Right kidney (tissue), 9 donors: ENCODE measurements at places on chromosomes 7 and 10.

GRCh38 chr10:51422311-51423120 lies 276.9 kb downstream of the CSTF2T start:
- peak; percentile 48 for DNase-seq

DNA sequence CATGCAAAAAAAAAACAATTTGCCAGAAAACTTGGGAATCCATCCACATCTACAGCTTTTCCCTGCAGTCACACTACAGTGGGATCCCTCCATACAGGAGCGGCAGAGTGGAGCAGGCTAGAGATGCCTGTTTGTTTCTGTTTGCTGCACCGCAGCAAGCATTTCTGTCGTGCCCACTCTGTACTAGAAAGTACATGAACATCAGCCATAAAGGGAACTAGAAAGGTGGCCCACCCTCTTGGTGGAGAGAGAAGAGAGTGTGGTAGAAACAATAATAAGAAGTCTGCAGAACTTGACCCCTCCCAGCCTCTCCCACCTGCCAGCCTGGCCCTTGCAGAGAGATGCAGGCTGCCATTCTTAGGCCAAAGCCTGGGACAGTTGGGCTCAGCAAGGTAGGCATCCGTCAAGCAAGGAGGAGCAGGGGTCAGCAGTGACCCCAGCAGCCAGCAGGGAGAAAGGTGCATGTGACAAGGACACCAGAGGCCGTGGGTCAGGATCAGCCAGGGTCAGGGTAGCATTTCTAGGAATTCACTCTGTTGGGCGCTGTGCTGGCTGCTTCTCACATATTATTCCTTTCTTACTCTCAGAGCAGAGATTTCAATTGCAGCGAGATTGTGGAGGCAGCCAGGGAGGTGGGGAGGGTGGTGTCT lies 171.8 kb downstream of the EGFR start:
- no peak for DNase-seq

DNA sequence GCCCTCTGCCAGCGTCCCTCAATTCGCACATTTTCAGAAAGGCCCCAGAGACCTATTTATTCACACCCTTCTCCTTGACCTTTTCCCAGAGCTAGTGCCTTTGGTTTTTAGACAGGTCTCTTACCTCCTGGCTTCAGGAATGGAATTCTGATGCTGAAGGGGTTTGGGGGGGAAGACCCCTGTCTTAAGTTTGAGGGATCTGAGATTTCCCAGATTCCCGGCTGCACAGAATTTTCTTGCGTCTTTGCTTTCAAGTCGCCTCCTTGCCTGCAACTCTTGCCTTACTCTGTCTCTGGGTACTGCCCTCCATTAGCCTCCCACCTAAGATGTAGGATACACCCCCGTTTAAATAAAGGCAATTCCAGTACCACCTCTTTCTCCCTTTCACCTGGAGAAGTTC lies 1.9 kb downstream of the GATA3 start:
- no peak for DNase-seq

- DNase-seq = no peak
Observed at GRCh38 chr7:83791737-83792136, 142.8 kb upstream of the SEMA3E start.

DNA sequence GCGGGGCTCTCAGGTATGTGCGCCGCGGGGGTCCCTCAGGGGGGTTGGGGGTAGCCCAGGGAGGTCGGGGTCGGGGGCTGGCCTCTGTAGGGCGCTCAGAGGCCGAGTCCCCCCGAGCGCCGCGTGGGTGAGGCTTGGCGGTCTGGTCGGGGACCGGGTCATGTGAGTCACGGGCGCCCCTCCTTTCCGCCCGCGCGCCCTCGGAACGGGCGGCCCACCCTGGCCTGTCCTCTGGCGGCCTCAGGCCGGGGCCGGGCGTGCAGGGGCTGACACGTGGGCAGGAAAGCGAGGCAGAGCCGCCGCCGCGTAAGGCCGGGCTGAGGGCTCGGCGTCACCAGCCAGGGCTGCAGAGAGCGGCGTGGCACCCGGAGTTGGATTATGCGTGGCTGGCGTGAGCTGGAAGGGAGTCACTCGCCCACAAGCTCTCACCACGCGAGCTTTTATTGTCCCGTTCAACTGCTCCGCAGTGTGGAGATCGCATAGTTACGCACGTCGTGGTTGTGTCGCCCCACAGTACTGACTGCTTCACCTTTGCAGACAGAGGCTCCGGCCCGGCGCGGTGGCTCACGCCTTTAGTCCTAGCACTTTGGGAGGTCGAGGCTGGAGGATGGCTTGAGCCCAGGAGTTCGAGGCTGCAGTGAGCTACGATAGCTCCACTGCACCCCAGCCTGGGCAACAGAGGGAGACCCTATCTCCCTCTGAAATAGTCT lies 385 bp downstream of the SHLD2 start:
- peak; percentile 93 for DNase-seq

DNA sequence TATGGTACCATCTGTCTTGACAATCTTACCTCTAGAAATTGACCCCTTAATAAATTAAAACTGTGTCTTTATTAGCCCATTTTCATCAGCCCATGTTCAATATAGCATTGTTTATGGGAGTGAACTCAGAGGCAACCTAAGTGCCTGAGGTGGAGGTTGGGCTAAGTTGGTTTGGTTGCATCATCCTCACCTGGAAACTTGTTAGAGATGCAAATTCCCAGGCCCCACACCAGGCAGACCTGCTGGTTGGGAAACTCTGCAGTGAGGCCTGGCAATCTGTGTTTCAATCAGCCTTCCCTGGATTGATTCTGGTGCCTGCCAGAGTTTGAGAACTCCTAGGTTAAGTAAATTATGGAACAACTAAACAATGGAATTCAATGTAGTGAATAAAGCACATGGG lies 9.4 kb upstream of the FAM170B start:
- no peak for DNase-seq

- DNase-seq = no peak
Observed at GRCh38 chr7:111654343-111654742, 92.1 kb upstream of the IMMP2L start.

- no peak for DNase-seq
Observed at GRCh38 chr10:35481413-35481812, 123.7 kb upstream of the GJD4 start.

- DNase-seq = no peak
Observed at GRCh38 chr10:48363617-48364355, 57.3 kb downstream of the MAPK8 start.

DNA sequence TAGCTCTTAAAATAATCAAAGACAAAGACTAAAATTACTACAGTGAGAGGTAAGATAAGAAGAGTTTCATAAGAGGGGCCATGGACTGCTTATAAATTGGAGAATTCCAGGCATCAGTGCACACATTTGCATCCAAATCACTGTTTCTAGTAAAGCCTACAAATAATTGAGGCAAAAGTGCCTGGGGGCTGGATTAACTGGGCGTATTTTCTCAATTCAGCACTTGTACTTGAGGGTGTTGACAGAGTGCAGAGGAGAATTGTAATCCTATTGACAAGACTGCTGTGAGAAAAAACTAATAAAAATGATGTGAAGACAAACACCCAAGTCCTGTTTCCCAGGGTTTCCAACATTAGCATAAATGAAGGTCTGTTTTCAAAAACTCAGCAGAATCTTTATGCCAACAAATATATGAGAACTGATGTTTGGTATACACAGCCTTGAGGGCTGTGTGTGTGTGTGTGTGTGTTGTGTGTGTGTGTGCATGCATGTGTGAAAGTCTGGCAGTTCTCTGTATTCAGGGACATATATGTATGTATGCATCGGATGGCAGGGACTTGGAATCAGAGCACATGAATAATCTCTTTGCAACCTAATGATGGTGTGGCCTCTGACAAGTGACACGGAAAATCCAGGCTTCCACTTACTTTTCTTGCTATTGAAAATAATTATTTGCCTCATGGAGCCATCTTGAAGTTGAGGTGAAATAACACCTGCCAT lies 182.1 kb upstream of the CDC14C start:
- no peak for DNase-seq

DNA sequence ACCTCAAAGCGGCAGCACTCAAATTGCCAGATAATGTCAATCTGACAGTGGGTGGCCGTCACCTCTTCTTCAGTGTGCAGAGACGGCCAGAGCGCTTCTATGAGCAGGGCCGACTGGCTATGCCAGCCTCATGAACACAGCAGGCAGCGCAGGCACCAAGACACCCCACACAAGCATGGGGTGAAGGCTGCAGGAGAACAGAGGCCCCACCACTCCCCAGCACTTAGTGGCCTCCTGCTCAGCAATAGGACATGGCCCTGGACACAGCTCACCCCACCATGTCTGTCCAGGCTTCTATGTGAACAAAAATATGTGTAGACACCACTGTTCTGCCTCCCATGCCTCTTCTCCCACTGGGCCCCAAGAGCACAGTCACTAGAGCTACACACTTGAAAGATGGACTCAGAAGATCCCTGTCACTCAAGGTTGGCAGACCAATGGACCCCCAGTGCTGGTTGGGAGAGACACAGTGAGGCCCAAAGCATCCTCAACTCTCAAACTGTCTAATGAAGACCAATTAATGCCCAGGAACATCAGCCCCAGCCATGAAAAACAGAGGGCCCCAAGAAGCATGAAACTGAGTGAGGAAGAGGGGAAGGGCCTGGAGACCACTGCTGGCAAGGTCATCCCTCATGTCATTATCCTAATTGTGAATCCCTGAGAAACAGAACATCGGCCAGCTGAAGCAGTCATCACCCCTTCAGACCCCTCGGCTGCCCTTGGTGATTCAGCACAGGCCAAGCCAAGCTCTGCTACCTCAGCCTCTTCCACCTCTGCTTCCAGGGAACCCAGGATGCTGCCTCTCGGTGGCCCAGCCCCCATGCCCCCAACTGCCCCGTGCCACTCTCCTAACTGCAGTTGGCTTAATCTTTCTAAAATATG lies 77.7 kb downstream of the GRID1 start:
- no peak for DNase-seq

GRCh38 chr7:64890761-64891362 lies 12.2 kb upstream of the ZNF273 start:
- no peak for DNase-seq

DNA sequence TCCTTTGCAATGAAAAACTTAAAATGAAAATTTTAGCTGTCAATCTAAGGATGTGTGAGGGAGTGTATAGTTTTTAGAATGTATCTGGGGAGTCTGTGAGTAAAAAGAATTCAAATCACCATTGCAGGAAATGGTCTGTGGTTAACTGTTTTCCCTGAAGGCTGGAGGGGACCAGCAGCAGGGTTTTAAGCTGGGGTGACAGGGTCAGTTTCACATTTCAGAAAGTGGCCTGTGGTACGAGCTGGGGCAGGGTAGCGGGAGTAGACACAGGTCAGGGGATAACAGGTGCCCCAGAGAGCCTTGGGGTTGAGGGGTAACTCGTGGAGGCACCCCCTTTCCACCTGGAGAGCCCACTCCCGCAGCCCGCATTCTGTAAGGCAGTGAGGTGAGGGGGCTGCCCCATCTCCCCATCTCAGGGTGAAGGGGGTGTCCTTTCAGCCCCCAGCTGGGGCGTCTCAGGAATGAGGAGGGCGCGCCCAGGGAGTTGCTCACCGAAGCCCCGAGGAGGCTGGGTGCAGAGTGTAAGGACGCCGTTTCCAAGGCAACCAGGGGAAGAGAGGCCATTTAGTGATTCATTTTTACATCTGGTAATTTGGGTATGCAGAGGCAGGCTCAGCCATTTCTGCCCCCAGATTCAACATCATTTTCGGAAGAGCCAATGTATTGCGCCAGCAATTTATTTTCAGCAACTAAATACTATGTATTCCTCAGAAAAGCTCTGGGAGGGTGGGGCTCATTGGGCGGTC lies 168.9 kb downstream of the SLIT1 start:
- DNase-seq = no peak

GRCh38 chr7:41103331-41103730 lies 599.6 kb downstream of the INHBA start:
- no peak for DNase-seq

GRCh38 chr10:88157981-88158465 lies 294.6 kb downstream of the PTEN start:
- DNase-seq = no peak

GRCh38 chr7:22375359-22376048 lies 18.6 kb upstream of the RAPGEF5 start:
- DNase-seq = no peak

DNA sequence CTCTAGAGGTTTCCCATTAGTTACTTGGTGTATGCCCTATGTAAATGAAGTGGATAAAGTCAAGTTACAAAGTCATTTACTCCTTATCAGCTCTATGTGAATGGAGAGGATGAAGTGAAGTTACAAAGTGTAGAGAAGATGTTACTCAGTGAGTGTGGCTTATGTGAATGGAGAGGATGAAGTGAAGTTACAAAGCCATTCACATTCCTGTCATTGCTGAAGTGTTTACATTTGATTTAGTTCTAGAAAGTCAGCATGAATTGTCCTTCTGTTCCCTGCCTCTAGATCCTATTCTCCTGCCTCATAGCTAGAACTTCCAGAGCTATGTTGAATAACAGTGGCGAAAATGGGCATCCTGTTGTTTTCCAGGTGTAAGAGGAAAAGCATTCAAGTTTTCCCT lies 880.1 kb downstream of the DNAJB9 start:
- DNase-seq = no peak

DNA sequence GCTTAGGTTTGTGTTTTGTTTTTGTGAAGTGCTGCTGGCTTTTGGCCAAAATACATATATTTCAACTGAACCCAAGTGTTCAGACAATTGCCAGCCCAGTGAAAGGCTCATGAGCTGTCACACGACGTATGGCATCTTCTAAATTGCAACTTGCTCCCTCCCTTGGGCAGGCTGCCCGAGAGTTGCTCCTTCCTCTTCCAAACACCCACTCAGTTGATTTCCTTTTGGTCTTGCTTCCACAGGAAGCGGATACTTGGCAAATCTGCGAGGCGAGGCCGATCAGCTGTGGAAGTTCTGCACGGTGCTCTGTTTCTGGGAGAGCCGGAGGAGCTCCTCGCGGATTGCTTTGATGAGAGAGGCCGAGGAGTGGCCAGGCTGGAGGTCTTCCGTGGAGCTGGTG lies 39.6 kb upstream of the ATP6V0A4 start:
- DNase-seq = peak; percentile 11

- DNase-seq = no peak
Observed at GRCh38 chr10:72648301-72648700, 22.4 kb upstream of the MICU1 start.

- DNase-seq = no peak
Observed at GRCh38 chr10:99760321-99760720, 22.1 kb upstream of the ABCC2 start.

DNA sequence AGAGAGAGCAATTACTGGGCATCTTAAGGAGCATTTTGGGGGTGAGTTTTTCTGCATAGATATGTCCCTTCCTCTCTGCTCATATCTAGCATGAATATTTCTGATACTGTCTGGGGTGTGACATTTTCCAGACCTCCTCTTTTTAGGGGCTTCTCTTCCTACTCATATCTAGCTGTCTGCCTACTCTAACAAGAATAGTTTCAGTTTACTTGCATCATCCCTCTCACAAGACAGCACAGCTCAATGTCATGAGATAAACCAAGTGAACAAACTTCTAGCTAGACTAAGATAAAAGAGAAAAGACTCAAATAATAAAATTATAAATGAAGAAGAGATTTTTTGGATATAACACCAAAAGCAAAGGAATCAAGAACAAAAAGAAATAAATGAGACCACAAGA lies 419.5 kb upstream of the SORCS1 start:
- no peak for DNase-seq

- no peak for DNase-seq
Observed at GRCh38 chr10:15420858-15421257, 49.8 kb upstream of the FAM171A1 start.

GRCh38 chr7:139854124-139854511 lies 25.1 kb downstream of the TBXAS1 start:
- no peak for DNase-seq

GRCh38 chr10:103849880-103850571 lies 5.3 kb downstream of the SH3PXD2A start:
- no peak for DNase-seq
